ENCODE measurements at places on chromosomes 5 and 9. TPM values are rescaled to one million over a fixed set of nuclear protein-coding genes. Genes with fewer than 3 reads are reported as not detected.

IGFBPL1 gene
- not detected for total RNA-seq

STPG3 gene
- not detected for total RNA-seq

TSSK1B gene
- total RNA-seq = not detected

DNA sequence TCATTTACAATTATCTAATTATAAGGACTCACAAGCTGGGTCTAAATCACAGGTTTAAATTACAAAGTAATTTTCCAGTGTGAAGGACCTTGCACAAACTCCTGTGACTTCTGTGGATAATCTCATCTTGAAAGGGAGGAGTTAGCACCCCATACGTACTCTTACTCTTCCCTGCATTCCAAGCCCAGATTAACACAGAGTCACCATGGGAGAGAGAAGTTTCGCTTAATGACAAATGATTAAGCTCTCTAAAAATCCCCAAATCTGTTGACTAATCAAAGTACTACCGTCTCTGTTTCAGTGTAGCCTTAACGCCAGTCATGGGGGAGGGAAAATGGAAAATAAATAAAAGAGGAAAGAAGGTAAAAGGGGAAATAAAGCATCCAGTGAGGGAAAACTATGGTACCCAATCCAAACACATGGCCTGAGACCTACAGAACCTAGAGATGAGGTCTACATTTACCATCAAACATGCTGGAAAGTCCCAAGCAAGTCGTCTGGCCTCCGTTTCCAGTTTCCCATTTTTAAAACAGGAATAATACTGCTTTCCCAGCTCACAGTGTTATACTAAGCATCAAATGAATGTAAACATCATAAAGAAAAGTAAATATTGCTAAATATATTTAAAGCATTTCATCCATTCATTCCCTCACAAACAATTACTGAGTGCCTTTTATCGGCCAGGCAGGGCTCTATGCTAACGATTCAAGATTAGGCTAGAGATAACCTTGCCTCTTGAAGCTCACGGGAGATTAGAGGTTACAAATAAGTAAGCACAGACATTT lies 63.2 kb downstream of the PCA3 start:
- DNase-seq = no peak

DNA sequence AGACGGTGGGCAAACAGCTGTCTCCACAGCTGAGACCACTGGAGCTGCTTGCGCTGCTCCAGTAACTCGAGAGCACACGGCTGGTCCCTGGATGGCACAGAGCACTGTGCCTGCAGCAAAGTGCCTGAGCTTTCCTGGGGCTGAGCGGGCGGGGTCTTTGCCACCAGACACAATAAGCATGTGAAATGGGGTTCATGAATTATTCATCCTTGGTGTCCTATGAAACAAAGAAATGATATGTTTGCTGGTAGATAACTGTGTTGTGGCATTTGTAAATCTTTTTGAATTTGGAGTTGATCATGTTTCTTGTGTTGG lies 151.7 kb upstream of the MPDZ start:
- no peak for DNase-seq

DNA sequence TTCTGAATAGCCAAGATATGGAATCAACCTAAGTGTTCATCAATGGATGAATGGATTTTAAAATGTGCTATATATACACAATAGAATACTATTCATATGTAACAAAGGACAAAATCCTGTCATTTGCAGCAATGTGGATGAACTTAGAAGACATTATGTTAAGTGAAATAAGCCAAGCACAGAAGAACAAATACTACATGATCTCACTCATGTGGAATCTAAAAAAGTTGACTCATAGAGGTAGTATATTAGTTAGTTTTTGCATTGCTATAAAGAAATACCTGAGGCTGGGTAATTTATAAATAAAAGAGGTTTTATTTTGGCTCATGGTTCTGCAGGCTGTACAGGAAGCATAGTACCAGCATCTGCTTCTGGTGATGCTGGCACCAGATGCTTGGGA lies 8.1 kb downstream of the CATSPER3 start:
- DNase-seq = no peak

DNA sequence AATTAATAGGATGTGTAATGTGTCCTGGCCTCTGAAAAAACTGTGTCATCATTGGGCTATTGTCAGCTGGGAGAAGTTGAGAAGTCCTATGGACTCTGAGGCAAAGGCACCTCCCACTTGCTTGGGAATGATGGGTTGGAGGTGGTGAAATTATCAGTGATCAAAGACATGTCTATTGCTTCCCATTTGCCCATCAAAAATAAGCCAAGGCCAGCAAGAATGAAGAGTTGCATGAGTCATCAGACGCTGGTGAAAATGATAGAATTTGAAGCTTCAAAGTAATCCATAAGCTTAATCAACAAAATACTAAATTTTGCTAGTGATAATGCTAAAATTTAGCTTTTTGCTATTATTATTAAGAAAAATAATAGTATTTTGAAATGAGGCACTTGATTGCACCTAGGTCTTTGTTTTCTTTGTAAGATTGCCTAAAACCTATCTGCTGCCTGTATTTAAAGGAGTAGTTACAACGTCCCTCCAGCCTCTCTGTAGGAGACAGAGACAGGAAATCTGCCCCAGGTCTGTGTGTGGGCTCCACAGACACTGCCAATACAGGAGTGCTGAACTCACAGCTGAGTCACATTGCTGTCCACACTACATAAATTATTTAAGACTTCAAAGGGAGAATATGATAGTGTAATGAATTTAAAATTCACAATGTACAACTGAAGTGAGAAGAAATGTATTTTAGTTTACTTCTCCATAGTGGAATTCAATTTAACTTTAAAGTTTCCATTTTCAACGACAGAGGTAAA lies 48.4 kb upstream of the APC start:
- no peak for DNase-seq

DNA sequence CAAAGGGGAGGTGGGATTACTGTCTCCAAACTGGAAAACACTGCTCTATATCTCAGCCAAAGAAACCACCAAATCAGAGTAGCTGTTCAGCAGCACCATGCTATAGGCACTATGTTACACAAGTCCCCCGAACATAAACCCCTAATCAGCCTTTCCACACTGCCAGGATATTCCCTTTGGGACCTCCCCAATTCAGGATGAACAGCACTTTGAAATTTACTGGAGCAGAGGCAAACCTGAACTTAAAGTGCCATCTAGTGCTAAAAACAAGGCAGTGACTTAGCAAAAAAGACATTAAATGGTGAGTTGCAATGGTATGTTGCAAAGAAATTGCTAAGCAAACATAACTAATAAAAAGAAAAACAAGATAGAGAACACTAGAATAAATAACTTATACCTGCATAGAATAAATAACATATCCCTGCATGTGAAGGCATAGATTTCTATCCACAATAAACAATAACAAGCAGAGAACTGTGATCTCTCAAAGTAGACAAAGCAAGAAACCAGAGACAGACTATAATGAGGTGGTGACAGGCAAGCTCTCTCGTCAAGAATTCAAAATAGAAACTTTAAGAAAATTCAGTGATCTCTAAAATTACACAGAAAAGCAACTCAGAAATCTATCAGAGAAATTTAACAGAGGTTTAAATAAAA lies 584.4 kb upstream of the ACO1 start:
- no peak for DNase-seq

- no peak for DNase-seq
Measured at GRCh38 chr5:160799184-160799583, 52.8 kb downstream of the ATP10B start.
